Activated T-cell treated with anti-CD3 and anti-CD28 coated beads, Interleukin-2, amount 50 U/mL, for 48 hours (primary cell): ENCODE measurements at places on chromosomes 16 and 17.

GRCh38 chr17:78306913-78307312, 53.0 kb downstream of the SOCS3 start:
- no peak for DNase-seq

DNA sequence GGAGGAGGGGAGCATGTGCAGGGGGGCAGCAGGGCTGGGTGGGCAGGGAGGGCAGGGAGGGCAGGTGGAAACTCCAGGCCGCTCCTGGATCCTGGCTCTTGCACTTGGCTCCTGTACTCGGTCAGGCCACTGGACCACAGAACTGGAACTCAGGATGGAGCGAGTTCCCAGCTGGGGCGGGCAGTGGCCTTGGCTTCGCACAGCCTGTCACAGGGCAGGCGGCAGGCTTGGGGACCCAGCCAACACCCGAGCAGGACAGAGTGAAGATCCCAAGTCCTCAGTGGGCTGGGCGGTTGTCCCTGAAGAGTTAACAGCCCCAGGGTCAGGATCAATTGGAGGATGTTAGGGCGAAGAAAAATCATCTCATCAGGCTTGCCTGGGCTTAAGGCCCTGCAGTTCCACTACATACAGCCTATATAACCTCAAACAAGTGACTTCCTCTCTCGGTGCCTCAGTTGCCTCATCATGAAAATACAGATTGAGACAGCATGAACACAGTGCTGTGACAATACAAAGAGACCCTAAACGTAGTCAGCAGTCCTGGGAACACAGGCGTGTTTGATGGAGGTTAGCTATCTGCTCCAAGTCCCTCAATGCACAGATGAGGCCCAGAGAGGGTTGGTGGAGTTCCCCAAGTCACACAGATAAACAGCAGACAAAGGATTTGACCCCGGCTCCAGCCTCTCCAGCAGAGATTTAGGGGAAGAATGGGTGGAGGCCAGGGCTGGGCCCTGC, 21.9 kb downstream of the ZNF423 start:
- DNase-seq = no peak

GRCh38 chr16:88758227-88758943, 26.6 kb downstream of the PIEZO1 start:
- no peak for DNase-seq

DNA sequence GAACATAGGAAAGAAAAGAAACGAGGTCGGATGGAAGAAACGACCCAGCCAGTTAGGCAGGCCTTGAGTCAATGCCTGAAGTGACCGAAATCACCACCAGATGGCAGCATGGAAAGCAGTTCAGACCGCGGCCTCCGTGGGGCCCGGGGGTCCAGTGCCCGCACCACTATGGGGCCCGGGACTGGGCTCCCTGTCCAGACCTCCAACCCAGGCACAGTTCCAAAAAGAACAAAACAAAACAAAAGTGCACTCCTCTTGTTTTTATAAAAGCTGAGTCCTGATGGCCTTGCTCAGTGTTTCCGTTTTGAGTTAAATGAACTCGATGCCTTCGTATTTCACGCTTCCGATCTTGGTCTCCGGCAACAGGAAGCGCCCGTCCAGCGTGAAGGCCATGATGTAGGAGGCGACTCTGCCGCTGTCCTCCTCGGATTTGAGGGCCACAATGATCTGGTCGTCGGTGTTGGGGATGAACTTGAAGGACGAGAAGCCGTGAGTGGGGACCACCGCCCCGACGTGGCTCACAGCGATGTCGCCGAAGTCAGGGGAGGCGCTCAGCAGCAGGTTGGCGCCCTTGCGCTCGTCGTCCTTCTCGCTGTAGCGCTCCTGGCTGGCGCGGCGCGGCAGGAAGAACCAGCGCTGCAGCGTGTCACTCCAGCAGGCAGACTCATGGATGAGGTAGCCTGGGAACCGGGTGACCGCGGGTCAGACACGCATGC, 13.7 kb upstream of the LGALS3BP start:
- DNase-seq = peak; percentile 75

DNA sequence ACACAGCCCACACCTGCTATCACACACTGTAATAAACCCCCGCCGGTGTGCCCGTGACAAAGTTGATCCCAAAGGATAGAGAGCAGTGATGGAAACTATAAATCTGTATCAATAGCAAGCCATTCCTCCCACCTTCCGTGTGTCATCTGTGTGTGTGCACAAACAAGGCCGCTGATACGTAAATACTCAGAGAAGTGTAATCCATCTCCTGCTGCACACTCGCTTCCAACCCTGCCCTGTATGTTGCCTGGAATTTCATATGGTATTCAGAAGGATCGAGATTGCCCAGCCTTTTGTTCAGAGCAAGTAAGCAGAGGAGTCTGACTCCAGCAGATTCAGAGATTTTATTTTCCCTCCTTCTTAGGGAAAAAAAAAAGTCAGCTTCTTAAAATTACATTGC, 581.1 kb upstream of the ZFHX3 start:
- DNase-seq = no peak

GRCh38 chr16:50559342-50559741, 11.1 kb downstream of the NKD1 start:
- no peak for DNase-seq

DNA sequence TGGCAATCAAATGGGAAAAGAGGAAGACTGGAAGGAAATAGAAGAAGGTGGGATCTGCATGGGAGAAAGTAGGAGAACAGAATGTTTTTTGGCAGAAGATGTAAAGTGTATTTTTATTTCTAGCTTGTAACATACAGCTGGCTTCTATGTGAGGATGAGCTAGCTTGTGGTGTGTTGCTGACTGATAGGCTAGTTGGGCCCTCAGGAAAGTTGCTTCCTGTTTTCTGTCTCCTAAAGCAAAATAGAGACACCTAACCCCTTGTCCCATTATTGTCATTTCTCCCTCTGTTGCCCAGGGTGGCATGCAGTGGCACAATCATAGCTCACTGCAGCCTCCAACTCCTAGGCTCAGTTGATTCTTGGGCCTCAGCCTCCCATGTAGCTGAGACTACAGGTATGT, 15.9 kb downstream of the TNRC6A start:
- DNase-seq = no peak

DNA sequence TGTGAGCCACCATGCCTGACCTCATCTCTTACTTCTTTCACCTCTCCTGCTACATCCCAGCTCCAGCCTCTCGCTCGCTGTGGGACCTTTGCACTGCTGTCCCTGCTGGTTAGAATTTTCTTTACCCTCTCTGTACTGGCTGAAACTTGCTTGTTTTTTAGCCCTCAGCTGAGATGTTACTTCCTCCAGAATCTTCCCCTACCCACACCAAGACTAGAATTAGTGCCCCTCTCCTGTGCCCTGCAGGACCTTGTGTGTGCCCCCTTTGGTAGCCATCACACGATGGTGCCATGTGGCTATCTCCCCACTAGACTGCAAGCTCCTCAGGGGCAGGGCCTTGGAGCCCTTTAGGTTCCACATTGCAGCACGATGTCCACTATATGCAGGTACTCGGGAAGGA, 84.1 kb downstream of the AIPL1 start:
- no peak for DNase-seq

- no peak for DNase-seq
Measured at GRCh38 chr16:19935694-19936093, 51.0 kb upstream of the GPRC5B start.

DNA sequence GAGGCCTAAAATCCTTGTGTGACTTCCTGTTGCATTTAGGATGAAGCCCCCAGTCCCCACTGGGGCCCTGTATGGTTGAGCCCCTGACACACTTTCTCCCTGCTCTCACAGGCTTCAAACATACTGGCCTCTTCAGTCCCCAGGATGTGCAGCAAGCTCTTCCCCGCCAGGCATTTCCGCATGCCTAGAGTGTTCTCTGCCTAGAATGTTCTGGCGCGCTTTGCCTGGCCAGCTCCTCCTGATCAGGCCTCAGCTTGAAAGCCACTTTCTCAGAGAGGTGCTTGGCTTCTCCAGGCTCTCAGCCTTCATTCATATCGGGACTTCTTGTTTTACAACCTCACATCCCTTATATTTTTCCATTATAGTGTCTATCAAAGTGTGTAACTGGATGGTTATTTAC, 123.7 kb downstream of the SPACA3 start:
- DNase-seq = no peak

DNA sequence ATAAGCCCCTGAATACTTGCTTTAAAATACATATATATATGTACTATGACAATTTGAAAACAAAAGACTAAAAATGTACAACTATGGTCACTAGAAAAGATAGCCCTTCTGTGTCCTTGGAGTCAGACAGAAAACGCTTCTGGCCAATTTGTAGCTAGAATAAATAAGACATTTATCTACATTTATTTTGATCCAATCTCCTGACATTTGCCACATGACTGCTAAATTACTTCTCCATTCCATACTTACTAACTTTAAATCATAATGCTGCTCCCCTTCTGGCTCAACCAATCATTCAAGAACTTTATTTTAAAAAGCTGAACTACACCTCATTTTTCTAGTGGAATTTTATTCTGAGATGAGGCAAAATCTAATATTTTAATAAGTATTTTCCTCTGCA, 65.8 kb downstream of the CYTH1 start:
- no peak for DNase-seq

DNA sequence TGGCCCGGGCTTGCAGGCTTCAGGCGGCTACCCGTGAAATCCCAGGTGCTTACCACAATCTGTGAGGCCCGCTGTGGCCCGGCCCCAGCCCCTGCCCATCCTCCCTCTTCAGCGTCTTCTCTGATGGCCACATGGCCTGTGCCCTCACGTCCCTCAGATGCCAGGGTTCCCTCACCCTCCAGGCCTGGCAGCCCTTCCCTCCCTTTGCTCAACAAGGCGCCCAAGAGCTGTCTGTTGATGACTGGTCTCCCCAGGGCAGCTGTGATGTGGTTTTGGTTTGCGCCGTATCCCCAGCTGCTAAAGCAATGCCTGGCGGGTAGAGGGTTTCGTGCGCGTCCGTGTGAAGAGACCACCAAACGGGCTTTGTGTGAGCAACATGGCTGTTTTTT, 35.1 kb downstream of the PMM2 start:
- no peak for DNase-seq

DNA sequence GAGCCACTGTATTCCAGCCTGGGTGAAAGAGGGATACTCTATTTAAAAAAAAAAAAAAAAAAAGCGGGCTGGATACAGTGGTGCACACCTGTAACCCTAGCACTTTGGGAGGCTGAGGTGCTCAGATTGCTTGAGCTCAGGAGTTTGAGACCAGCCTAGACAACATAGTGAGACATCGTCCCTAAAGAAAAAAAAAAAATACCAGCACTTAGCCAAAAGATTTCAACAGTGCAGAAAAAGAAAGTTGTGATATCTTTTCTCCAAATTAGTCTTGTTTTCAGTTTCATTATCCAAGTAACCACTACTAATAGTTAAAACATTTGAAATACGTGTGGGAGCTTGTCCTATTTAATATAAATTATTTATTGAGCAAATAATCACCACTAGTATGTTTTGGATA, 48.7 kb downstream of the TENT4B start:
- no peak for DNase-seq

GRCh38 chr16:68785715-68786114, 48.6 kb downstream of the CDH1 start:
- no peak for DNase-seq

GRCh38 chr17:55601874-55602364, 90.7 kb upstream of the SMIM36 start:
- peak; percentile 24 for DNase-seq

DNA sequence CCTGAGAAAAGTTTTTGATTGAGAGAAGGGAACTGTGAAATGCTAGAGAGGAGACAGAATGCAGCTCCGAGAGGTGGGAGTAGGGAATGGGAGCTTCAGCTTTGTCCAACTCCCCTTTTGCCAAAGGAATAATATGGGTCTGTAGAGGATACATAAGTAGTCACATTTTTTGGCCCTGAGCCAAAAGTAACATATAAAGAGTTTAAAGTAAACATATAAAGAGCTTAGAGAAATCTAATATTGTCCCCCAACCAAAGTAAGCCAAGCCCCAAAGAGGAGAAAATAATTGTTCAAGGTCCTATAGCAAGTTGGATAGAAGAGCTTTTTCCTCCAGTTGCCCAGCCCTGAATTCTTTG, 215.1 kb downstream of the TMEM114 start:
- DNase-seq = no peak

DNA sequence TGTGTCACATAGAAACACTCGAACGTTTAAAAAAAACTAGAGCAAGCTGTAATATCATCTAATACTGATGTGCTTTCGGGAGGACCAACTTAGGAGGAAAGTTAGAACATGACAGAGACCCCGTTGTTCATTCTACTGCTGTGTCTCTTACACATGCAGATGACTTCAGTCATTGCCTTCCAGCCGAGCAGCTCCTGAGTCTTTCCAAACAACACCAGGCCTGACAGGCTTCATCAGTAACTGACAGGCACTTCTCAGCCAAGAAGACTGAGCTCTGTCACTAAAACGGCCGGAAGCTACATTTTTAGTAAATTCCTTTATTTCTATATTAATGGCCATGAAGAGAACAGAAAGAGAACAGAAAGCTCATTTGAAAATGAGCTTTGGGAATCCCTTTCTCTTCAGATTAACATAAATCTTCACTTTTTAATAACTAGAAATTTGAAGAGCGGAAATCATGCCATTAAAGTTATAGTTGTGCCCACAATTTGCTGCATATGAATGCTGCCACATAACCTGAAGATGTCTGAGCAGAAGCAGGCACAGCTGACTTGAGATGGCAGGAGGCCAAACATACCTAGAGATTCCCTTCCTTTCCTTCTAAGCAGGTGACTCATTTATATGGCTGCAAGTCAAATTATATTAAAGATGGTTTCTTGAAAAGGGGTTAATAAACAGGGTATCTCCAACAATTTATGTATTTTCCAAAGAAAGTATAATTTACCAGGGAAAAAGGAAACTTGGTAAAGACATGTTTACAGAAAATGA, 148.9 kb downstream of the ITFG1 start:
- DNase-seq = no peak

DNA sequence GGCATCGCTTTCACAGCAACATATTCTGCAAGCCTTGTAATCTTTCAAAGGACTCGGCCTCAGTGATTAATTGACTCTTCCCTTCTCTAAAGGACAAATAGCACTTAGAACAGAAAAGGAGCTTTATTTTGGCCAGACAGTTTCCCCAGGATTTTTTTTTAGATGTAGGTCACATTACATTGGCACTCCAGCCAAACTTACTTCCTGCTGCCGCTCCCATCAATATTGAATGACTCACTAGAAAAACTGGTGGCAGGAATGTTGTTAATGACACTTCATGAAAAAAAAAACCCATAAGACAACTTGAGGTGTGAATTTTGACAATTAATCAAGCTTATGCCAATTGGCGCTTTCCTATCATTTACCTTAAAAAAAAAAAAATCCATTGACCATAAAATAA, 432.6 kb downstream of the TOX3 start:
- no peak for DNase-seq

GRCh38 chr17:65156185-65156834, 19.1 kb downstream of the RGS9 start:
- DNase-seq = no peak

- DNase-seq = no peak
Measured at GRCh38 chr17:73360961-73361761, 49.4 kb upstream of the CDC42EP4 start.

DNA sequence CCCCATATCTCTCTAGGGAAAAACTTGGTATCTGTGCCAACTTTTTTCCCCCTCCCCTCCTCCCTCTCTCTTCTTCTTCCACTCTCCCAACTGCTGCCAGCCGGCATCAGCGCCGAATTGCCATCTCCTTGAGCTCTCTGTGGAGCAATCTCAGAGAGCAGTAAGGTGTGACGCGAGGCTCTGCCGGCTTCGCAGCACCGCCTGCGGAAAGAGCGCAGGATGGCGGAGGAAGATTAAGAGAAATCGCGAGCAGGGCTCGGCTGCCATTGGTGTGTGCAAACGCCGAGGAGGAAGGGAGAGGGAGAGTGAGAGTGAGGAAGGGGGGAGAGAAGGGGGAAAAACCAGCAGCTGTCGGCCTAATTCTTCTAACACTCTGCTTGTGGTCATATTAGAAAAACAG, 44.2 kb downstream of the NEUROD2 start:
- no peak for DNase-seq

GRCh38 chr17:81825841-81826466, 7.1 kb downstream of the MCRIP1 start:
- DNase-seq = no peak
